ENCODE measurements at places on chromosomes 12 and 14.

DNA sequence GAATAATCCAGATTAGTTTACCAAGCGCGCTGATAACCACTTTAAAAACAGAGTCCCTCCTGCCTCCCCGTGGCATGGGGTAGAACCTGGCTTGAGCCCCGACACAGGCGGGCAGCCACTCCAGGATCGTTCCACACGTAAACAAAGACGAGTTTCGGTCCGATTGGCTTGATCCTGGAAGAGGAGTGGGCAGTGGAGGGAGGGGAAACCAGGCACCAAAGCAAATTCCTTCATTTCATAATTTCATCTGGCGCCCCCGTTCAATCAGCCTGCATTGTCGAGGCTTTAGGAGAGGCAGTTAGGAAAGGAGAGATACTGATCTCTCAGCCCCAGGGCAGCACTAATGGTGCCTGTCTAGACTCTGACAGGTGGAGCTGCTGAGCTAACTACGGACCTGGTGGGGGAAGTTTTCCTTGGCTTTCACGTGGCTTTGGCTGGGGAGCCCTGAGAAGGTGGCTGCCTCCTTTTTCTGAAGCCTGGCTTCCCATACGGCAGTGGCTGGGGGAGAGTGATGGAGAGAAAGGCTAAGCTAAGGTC, 751 bp upstream of the GPRC5A start:
- peak; percentile 93 for DNase-seq

- no peak for DNase-seq
Observed at GRCh38 chr14:72738161-72738611, 155.7 kb downstream of the DPF3 start.

GRCh38 chr14:96683562-96684289, 113.5 kb upstream of the VRK1 start:
- no peak for DNase-seq

DNA sequence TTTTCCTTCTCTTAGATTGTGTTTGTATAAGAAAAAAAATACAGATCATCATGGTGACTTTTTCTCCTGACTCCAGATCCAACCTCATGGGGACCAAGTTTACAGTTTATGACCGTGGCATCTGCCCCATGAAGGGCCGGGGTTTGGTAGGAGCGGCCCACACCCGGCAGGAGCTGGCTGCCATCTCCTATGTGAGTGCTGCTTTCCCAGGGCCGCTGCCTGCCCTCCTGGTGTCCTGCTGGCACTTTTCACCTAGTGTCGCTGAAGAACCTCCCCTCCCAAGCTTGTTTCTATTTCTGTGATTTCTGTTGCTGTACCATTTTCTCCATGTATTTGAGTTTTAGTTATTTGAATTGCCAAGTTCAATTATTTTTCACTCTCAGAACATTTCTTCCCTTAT, 24.8 kb upstream of the TEAD4 start:
- no peak for DNase-seq

DNA sequence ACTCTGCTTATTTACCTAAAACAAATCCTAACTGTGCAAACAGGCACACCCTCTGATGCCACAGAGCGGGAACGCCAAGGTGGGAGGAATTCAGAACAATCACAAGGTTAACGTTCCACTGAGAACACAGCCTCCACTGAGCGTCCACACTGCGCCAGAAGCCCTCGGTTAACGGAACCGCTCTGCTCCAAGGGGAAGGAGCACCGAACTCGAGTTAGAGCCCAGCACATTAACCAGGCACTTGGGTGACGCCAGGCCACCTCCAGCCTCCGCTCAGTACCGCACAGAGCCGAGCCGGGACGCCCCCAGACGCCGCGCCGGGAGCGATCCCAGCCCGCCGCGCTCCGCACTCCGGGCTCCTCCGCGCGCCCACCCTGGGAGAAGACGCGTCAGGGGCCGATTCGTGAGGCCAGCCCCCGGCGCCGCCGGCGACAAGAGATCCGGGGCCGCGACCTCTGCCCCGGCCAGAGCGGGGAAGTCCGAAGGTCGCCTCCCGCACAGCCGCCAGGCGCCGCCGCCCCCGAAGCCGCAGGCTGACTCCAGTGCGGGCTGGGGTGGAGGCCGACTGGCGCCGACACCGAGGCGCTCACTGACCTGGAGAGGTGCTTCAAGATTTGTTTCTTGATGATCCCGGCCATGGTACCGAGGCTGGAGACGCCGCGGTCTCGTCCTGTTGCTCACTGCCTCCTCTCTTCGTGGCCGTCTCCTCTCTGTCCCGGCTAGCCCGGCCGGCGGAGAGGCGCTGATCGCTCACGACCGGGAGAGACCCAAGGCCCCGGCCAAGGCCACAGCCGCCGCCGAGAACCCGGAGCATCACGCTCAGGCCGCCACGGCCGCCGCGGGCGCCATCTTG, 450 bp downstream of the BLTP3B start:
- DNase-seq, result peak; percentile 59

DNA sequence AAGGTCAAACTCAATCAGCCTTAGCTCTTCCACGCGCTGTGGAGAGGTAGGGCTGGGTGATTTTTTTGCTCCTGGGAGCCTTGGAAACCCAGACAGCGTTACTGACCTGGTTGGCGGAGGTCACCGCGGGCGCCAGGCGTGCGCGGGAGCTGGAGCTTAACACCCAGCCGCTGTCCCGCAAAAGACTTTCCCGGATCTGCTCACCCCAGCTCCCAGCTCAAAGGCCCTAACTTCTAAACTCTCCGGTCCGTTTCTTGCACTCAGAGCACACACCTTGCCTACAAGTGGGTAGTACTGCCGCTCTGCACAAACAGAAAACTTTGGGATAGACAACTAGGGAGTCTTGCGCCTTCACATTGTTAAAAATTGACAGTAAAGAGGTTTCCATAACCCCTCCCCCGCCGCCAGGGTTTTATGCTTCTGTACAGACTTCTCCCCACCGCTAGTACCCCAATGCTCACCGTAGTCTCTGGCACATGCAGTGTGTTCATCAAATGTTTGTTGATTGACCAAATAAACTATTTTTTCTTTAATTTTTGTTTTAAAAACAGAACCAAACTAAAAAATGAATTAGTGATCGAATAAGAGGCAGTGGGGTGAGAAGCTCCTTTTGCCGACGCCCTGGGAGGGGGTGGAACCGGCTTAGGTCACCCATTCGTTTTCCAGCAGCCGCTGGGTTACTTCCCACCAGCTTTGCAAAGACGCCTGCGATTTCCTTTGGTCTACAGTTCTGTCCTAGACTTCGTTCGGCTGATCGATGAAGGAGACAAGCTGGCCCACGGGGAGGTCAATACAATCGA, 12.7 kb upstream of the TBX3 start:
- DNase-seq, result no peak

DNA sequence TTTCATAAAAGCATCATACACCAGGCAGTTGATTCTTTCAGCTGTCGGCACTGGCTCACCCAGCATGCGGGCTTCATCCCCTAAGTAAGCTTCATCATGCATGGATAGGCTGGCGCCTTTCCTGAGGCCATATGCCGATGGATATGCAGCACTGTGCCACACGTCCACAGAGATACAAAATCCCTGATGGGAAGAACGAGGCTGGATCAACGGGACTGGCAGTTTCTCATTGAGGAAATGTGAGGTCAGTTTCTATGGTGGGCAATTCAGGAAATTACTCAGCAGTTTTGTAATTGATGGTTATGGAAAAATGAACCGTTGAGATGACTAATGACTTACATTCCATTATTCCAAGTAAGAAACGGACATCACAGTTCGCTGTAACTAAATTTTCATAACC, 453.8 kb downstream of the TMEM121 start:
- no peak for DNase-seq

DNA sequence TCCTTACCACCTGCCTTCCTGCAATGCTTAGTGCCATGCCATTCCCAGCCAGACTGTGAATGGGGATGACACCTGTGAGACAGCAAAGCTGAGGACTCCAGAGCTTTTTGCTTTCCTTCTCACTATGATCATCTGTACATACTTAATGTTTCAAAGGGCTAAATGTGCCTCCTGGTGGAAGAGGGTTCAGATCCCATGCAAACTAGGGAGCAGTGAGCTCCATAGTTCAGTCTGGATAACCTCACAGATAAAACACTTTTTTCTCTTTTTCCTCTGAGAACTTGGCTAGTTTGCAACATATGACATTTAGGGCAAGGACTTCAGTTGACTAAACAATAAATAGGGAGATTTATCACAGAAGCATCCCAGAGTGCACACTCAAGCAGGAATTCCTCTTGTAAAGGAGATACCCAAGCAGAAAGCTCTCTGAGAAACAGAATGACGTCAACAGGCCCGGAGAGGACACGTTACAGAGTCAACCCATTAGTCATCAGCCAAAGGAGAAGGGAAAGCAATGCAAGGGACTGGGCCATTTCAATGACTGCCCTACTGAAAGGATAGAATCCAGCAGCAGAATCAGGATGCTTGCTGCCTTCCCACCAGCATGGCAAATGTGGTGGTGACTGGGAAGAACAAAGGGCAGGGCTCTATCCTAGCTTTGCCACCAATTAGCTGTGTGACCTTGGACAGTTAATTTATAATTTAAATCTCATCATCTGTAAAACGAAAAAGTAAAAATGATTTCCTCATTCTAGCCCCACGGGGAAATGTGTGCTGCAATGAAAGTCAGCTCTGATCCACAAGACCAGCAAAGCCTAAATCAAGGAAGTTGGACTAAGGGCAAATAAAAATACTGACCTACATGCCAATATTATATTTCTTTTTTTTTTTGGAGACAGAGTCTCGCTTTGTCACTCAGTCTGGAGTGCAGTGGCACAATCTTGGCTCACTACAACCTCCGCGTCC, 80.8 kb upstream of the ACTN1 start:
- no peak for DNase-seq

- DNase-seq, result no peak
Observed at GRCh38 chr12:89067421-89068187, 284.7 kb downstream of the DUSP6 start.

- DNase-seq, result no peak
Observed at GRCh38 chr14:62015243-62015642, 253.0 kb downstream of the SNAPC1 start.

- DNase-seq, result no peak
Observed at GRCh38 chr12:81221681-81222080, 143.8 kb downstream of the ACSS3 start.

GRCh38 chr12:52253391-52254179, 20.5 kb downstream of the KRT7 start:
- no peak for DNase-seq

DNA sequence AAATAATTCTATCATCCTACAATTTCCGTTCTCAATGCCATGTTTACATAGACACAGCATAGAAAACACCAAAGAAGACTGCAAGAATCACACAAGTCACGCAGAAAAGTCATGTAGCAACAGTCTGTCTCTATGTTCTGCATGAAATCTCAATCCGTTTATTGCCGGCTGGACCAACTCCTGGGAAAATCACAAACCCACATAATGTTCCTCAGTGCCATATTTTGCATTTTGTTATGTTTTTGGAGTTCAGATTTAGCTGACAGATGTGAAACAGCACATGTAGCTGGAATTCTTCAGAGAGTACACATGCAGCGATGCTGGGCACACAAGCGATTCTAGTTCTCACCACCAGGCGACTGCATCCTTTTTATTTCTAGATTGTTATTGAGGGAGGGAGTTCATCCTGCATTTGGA, 193.1 kb downstream of the APAF1 start:
- no peak for DNase-seq

DNA sequence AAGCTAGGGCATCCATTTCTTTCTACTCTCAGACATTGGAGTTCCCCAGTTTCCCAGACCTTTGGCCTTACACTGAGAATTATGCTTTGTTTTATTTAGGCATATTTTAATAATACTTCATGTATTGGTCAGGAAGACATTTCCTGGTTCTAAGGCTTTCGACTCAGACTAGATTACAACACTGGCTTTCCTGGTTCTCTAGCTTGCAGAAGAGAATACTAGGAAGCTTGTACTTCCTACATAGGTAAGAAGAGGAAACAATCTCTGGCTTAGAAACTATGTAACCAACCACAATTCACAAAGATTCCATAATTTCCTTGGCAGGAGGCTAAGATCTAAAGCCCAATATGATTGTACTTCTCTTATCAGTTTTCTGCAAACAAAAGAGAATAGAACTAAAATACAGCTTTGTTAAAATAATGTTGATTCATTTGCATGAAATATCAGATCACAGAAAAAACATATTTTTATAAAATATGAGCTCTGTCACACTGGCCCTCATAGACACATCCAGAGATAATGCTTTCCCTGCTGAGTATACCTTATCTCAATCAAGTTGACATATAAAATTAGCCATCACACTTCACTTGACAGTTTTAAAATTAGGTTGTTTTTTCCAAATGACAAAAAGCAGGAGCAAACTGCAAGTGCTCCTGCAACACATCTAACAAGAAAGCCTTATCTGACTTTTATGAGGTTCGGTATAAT, 30.5 kb downstream of the CLEC2D start:
- no peak for DNase-seq

DNA sequence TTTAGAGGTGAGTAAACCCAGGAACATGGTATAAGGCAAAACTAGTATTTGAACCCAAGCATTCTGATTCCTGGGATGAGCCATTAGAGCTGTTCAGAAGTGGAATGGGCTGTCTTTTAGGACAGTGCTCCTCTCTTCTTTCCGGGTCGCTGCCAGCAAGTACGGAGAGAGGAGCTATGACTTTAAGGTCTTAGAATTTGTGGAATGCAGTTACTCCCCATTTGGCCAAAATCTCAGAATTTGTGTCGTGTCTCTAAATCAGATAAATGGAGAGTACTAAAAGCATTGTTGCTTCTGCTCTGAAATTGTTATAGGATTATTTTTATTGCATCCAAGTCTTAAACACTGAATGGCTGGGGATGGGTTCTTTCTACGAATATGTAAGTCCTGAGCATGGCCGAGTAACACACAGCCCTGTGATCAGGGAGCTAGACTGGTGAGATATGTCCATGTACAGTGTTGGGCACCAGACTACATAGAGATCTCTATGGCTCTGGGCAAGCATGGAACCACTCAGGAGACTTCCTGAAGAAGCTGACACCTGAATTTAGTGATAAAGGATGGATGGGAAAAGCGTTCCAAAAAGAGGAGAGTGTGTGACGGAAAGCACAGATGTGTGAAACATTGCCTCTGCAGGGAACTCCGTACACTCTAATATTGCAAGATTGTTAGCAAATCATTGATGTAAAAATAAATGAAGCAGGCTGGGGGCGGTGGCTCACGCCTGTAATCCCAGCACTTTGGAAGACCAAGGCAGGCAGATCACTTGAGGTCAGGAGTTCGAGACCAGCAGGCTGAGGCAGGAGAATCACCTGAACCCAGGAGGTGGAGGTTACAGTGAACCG, 184.7 kb downstream of the SRGAP1 start:
- DNase-seq, result no peak

GRCh38 chr14:88904864-88905263, 80.4 kb downstream of the TTC8 start:
- DNase-seq, result no peak

DNA sequence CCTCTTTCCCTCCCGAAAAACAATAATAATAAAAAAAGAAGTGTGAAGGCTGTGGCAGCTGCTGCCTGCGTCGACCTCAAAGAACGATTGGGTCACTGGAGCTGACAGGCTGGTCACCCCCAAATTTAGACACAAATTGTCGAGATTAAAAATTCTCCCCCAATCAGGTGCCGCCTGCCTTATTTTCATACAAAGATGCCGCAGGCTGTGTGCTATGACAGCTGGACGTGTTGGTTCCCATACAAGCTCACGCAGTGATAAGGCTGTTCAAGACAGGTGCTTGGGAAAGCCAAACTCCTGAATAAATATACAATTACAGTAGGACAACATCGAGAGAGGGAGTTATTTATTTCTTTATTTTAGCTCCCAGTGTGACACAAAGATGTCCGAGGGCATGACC, 1041.8 kb downstream of the VRK1 start:
- no peak for DNase-seq

- DNase-seq, result no peak
Observed at GRCh38 chr14:76985540-76986230, 42.8 kb downstream of the IRF2BPL start.
